HCT116 (cell line): ENCODE measurements at places on chromosomes 2 and 18. TPM values are rescaled to one million over a fixed set of nuclear protein-coding genes. Genes with fewer than 3 reads are reported as not detected.

GRCh38 chr2:36318-36717, 10.0 kb downstream of the FAM110C start:
- no peak for DNase-seq

- DNase-seq: no peak
Observed at GRCh38 chr2:691821-692761, 14.9 kb upstream of the TMEM18 start.

OR6B2 gene
- total RNA-seq: not detected

TTL gene
- 58.7 TPM for total RNA-seq

- DNase-seq: no peak
Observed at GRCh38 chr2:31784868-31785267, 204.1 kb upstream of the SRD5A2 start.

SRD5A2 gene
- not detected for total RNA-seq

GRCh38 chr2:217792626-217793527, 209.9 kb downstream of the TNS1 start:
- DNase-seq: no peak

- no peak for DNase-seq
Observed at GRCh38 chr2:219907011-219907365, 279.6 kb downstream of the SLC4A3 start.

DNA sequence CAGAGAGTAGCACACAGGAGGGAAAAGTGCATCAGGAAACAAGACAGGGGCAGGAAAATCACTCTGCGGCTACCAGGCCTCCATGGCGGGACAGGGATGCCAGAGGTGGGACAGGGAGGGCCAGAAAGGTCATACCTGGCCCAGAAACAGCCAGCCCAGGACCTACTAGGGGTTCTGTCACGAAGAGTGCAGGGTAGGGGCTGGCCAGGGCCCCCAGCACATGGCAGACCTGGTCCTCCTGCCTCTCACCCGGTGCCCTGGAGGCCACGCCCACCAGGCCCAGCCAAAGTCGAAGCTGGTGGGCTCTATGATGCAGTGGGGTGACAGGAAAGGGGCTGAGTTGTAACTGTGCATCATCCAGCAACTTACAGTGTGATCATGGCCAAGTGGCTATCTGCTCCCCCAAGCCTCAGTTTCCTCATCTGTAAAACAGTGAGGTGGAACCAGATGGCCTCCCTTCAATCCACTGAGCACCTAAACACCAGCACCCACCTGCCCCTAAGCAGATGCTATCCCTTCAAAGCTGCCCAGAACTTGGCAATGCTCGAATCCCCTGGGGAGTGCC, 10.6 kb downstream of the CYP26B1 start:
- DNase-seq: no peak

CDH2 gene
- 0.15 TPM for total RNA-seq

CIB4 gene
- total RNA-seq: not detected

TMEM247 gene
- not detected for total RNA-seq

PRKAG3 gene
- total RNA-seq: not detected

GRCh38 chr2:204515416-204515815, 29.9 kb upstream of the PARD3B start:
- DNase-seq: no peak

DNA sequence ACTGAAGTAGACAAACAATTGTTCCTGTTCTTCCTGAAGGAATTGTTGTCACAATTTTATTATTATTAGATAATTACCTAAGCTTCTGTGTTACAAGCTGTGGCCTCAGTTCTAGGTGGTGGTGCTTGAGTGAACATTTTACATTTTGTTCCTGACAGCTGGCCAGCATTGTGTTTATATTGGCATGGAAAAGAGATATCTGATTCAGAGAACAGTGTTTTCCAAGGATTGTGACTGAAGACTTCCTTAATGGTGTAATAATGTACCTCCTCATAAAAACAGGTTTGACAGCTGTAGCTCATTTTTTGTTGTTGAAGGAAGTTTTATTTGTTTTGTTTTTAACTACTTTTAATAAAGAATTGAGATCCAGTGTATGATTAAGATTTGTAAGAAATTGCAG, 95.2 kb downstream of the EPB41L5 start:
- DNase-seq: no peak

GRCh38 chr2:213476641-213477040, 192.4 kb downstream of the SPAG16 start:
- DNase-seq: no peak

GREB1 gene
- total RNA-seq: 6.2 TPM

ALMS1 gene
- total RNA-seq: 20.5 TPM

DNA sequence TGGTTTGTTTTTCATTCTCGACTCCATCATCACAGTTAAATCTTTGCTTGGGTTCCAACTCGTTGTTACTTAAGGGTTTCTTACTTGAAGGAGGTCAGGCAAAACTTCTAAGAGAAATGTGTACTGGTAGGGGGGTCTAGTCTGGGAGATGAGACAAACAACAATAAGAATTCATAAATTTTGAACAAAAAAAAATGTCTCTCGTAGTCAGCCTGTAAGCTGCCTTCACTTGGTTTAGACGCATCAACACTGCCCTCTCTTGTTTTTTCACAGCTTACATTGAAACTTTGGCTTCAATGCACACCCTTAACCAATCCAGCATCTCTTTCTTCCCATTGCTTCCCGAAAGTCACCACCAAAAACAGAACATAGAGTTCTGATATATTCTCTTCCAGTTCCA, 576.4 kb upstream of the PIK3C3 start:
- no peak for DNase-seq

DNA sequence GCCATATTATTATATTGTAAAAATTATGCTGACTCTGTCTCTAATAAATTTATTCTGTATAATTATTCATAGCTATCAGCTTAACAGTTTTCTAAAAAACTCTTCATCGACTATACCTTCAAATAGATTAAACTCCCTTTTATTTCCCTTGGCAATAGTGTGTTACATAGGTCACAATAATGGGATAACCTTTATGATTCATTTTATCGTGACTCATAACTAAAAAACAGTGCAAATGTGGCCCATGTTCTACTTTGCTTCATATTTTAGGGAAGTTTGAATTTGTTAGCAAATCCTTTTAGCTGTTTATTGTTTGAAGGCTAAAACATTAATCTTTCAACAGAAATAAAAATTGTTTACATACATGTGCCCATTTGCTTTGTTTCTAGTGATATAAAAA, 783.2 kb upstream of the CDH2 start:
- DNase-seq: no peak

SS18 gene
- 60.0 TPM for total RNA-seq

- no peak for DNase-seq
Observed at GRCh38 chr2:169823996-169824372, 721 bp downstream of the METTL5 start.

DNA sequence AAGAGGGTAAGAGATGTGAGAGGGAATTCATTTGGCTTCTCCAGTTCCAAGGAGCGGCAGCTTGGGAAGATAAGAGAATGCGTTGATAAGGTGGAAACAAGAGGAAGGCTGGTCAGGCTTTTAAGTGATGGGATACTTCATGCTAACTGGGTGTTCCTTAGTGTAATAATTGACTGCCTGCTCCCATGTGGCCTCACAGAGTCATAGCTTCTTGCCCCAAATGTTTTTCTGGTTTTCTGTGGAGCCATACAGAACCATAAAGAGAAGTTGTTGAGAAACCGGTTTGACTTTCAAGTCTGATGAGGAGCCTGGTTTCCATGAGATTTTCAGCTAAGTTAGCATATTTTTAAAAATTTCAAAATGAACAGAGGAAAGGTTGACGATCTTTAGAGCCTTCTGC, 97.5 kb upstream of the ZFP36L2 start:
- DNase-seq: no peak

DNA sequence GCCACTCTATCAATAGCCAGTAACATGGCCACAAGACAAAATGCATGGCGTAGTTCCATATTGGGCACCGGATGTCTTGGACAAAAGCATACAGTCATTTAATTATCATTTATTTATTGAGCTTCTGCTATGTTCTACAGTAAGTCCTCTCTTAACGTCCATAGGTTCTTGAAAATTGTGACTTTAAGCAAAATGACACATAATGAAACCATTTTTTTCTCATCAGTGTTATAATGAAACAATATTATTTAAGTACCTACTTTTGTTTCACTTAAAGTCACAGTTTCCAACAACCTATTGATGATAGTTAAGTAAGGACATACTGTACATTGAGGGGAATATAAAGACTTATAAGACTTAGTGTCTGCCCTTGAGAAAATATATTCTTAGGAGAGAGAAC, 84.9 kb downstream of the XRCC5 start:
- no peak for DNase-seq

COA5 gene
- total RNA-seq: 18.6 TPM

UGT1A7 gene
- not detected for total RNA-seq
